ENCODE measurements at places on chromosomes 11 and 22.

- peaks cover 3% of the 10 kb centered on the region for H3K27me3 ChIP-seq
- no peak overlapping the region for H3K27ac ChIP-seq
- H3K36me3 ChIP-seq = no peaks in the 10 kb centered on the region
- no peak for DNase-seq
- H3K4me1 ChIP-seq = peaks cover 46% of the 10 kb centered on the region
- no peak overlapping the region for H3K4me3 ChIP-seq
Measured at GRCh38 chr11:3876613-3877012, 21.1 kb downstream of the STIM1 start.

GRCh38 chr22:22235558-22235957, 9.0 kb upstream of the VPREB1 start:
- peak; percentile 46 for DNase-seq
- H3K4me3 ChIP-seq = no peak overlapping the region
- H3K27me3 ChIP-seq = peaks cover 95% of the 10 kb centered on the region
- H3K4me1 ChIP-seq = no peaks in the 10 kb centered on the region
- H3K27ac ChIP-seq = no peak overlapping the region

- H3K27ac ChIP-seq = no peak overlapping the region
- no peaks in the 10 kb centered on the region for H3K36me3 ChIP-seq
- peaks cover 11% of the 10 kb centered on the region for H3K4me1 ChIP-seq
- no peak overlapping the region for H3K4me3 ChIP-seq
Measured at GRCh38 chr11:124941703-124942102, 5.9 kb upstream of the HEPACAM start.

DNA sequence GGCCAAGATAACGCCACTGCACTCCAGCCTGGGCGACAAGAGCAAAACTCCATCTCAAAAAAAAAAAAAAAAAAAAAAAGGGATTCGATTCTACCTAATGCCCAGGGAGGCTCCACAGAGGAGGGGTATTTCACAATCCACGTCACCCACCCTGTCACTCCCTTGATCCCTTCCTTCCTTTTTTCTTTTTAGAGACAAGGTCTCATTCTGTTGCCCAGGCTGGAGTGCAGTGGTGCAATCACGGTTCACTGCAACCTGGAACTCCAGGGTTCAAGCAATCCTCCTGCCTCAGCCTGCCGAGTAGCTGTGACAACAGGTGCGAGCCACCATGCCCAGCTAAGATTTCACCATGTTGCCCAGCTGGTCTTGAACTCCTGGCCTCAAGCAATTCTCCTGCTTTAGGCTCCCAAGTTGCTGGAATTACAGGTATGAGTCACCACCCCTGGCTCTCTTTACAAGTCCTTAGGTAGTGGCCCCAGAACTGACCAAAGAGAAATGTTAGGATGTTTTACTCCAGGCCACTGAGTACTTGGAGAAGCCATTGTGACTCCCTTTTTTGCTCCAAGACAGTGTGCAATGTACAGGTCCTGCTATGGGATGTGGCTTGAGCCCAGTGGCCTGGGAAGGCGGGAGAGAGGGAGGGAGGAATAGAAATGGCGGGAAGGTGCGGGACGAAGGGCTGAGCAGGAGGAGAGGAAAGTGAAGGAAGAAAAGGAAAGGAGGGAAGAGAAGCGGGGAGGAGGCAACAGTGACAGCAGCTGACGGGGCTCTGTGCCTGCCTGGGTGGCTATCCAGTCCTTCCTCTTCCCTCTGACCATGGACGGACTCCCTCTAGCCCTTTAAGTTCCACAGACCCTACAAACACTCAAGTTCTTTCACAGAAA, 11.8 kb upstream of the FXYD2 start:
- no peaks in the 10 kb centered on the region for H3K36me3 ChIP-seq
- peaks cover 46% of the 10 kb centered on the region for H3K4me1 ChIP-seq
- peaks cover 24% of the 10 kb centered on the region for H3K27me3 ChIP-seq
- no peak overlapping the region for H3K4me3 ChIP-seq
